Spleen (tissue), 13 donors: ENCODE measurements at places on chromosomes 1 and 21. TPM values are rescaled to one million over a fixed set of nuclear protein-coding genes. Genes with fewer than 3 reads are reported as not detected.

GRCh38 chr1:2563205-2563604 is 7.0 kb downstream of the TNFRSF14 start:
- no peak for DNase-seq

DNA sequence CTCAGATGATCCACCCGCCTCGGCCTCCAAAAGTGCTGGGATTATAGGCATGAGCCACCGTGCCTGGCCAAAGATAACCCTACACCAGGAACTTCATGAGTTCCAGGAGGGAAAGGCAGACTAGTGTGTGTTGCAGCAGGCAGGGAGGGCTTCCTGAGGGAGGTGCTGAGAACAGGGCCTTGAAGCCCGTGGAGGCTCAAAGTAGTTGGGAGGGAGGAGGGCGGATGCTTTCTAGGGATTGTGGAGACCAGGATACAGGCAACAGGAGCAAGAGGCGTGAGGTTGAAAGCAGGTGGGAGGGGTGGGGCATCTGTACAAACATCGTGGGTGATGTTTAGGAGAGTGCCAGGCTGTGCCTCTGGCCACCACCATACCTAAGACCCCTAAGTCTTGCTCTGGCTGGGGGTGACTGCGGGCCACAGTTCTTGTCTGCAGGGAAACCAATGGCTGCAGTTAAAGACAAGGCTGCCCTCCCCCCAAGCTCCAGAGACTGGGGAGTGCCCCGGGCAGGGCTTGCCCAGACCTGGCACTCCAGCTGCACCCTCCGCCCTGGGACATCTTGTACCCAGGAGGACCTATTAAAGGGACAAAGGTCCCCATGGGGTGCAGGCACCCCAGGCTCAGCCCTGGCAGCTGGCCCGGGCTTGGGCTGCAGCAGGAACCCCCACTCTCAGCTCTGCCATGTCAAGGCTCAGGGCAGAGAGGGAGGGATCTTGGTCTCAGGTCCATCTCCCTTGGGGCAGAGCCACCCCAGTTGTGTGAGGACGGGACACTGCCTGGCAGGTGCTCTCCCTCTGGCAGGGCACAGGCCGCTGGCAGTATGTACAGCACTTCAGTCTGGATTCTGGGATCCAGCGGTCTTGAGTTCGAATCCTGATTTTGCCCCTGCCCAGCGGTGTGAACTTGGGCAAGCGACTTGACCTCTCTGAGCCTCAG is 22.1 kb upstream of the CASZ1 start:
- no peak for DNase-seq

DNA sequence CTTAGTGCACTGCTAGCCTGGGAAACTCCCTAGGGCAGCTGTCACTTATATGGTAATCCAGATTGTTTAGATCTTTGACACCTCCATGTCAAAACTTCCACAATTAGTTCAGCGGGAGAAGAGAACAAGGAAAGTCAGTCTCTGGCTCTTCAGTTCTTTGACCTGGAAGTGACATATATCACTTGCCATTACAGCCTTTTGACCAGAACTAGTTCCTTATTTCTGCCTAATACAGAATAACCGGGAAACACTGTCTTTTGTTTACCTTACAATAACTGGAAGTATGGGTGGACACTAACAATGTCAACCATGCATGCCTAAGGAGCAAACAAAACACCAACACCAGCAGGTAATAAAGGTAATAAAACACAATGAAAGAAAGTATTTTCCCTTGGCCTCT is 68.3 kb downstream of the C4BPA start:
- no peak for DNase-seq

The FMO3 gene
- polyA plus RNA-seq, result 0.70 TPM
